ENCODE measurements at places on chromosomes 12 and 14. TPM values are rescaled to one million over a fixed set of nuclear protein-coding genes. Genes with fewer than 3 reads are reported as not detected.

IRAK4 gene
- 13.0 TPM for total RNA-seq

FIGNL2 gene
- under 0.01 TPM for total RNA-seq

C12orf50 gene
- not detected for total RNA-seq

ERP29 gene
- 88.9 TPM for total RNA-seq

SCNN1A gene
- 110 TPM for total RNA-seq

Data from tracheal epithelial cell (primary cell).